Thoracic aorta (tissue), 2 donors: ENCODE measurements at places on chromosomes 4 and X.

- H3K27me3 ChIP-seq, result no peaks in the 10 kb centered on the region
- H3K36me3 ChIP-seq, result no peaks in the 10 kb centered on the region
- DNase-seq, result no peak
Observed at GRCh38 chrX:72349190-72349589, 43.5 kb upstream of the CITED1 start.

DNA sequence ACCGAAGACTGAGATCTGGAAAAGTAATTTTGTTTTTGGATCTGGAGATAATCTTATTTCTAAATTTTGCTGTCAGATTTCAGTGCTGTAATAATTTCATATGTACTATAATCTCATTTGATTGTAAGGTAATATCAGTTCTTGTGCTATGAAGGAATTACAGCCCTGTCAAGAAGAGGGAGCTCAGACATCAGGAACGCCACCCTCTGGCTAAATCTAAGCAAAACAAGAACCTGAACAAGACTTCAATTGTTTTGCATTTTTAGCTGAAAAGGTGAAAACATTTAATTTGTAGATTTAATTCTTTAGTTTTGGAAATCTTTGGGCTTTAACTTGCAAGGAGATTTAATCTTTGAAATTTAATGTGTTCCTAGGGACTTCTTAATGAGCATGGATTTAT lies 525.4 kb upstream of the HS3ST1 start:
- no peak for DNase-seq
- no peaks in the 10 kb centered on the region for H3K4me1 ChIP-seq
- no peaks in the 10 kb centered on the region for H3K36me3 ChIP-seq

GRCh38 chrX:44822601-44823000 lies 21.2 kb upstream of the DUSP21 start:
- no peak overlapping the region for H3K27ac ChIP-seq
- no peak for DNase-seq
- no peaks in the 10 kb centered on the region for H3K4me1 ChIP-seq

DNA sequence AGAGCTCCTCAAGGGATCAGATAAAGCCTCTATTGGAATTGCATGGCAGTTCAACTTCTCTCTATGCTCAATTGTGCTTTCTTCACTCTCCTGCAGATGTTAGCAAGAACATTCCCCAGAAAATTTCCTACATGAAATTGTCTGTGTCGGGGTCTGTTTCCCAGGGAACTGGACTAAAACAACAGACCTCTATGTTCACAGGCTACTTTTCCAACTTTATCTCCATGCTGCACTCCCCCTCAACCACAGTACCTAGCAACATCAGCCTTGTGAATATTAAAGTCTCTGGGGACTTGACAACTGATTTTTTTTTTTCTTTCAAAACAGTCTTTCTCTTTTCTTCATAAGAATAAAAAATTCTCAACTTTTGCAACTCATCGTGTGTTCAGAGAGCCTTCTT lies 1470.8 kb upstream of the ADGRL3 start:
- H3K4me3 ChIP-seq, result no peak overlapping the region
- no peaks in the 10 kb centered on the region for H3K36me3 ChIP-seq
- no peak for DNase-seq
- H3K4me1 ChIP-seq, result no peaks in the 10 kb centered on the region
- H3K27ac ChIP-seq, result no peak overlapping the region
- H3K27me3 ChIP-seq, result no peaks in the 10 kb centered on the region

DNA sequence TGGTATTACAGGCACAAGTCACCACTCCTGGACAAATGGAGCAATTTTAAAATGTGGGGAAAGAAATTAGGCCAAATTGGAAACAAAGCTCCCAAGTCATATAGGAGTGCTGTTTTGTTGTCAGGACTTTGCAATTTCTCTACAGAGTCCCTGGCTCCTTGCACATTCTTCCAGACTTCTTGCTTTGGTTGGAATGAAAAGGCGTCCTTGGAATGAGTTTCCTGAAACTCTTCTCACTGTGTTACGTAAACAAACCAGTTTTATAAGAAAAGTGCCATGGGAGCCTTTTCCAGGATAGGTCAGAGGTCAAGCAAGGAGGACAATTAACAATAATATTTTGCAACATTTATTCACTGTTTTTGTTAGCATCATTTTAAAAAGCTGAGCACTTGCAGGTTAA lies 32.4 kb upstream of the KIT start:
- H3K27me3 ChIP-seq, result no peaks in the 10 kb centered on the region
- no peak overlapping the region for H3K4me3 ChIP-seq

GRCh38 chrX:39067866-39068265 lies 266.6 kb downstream of the MID1IP1 start:
- H3K27me3 ChIP-seq, result no peaks in the 10 kb centered on the region
- no peak for DNase-seq
- no peak overlapping the region for H3K4me3 ChIP-seq

DNA sequence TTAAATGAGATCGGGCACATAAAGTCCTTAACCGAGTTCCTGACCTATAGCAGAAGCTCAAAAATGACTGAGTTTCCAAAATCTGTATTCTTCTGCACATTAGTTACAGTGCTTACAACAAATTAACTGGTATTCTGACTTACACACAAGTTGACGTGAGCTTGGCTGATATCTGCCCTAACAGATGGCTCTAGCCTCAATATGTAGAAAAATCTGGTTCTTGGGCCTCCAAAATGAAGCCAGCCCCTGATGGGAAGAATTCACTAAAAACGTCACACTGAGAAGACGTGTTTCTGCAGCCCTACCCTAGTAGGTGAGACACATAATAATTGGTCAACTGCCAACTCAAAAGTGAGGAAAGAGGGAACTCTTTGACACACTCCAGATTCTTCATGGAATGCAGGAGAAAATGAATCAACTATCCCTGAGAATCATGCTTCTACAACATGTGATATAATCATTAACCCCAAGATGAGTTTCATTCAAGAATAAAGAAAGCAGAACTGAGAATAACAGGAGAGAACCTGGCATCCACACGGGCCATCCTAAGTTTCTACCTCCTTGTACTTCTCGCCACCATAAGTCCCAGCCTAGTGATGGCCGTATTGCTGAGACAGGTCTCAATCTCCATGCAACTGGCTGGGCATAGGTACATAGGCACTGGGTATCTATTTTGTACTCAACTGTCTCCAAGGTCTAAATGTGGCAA lies 8.2 kb downstream of the STX18 start:
- H3K27me3 ChIP-seq, result no peaks in the 10 kb centered on the region
- no peaks in the 10 kb centered on the region for H3K36me3 ChIP-seq
- no peaks in the 10 kb centered on the region for H3K4me1 ChIP-seq

GRCh38 chrX:19886375-19886774 lies 1.0 kb downstream of the SH3KBP1 start:
- no peaks in the 10 kb centered on the region for H3K36me3 ChIP-seq
- peak overlapping the region; percentile 79 for H3K4me3 ChIP-seq
- no peaks in the 10 kb centered on the region for H3K27me3 ChIP-seq
- DNase-seq, result no peak
- H3K27ac ChIP-seq, result no peak overlapping the region
- peaks cover 6% of the 10 kb centered on the region for H3K4me1 ChIP-seq

GRCh38 chr4:149955780-149956390 lies 122.4 kb upstream of the DCLK2 start:
- no peaks in the 10 kb centered on the region for H3K27me3 ChIP-seq
- H3K36me3 ChIP-seq, result no peaks in the 10 kb centered on the region
- no peaks in the 10 kb centered on the region for H3K4me1 ChIP-seq
- DNase-seq, result no peak

GRCh38 chrX:129606918-129607317 lies 47.8 kb downstream of the APLN start:
- H3K4me1 ChIP-seq, result no peaks in the 10 kb centered on the region
- H3K27ac ChIP-seq, result no peak overlapping the region

DNA sequence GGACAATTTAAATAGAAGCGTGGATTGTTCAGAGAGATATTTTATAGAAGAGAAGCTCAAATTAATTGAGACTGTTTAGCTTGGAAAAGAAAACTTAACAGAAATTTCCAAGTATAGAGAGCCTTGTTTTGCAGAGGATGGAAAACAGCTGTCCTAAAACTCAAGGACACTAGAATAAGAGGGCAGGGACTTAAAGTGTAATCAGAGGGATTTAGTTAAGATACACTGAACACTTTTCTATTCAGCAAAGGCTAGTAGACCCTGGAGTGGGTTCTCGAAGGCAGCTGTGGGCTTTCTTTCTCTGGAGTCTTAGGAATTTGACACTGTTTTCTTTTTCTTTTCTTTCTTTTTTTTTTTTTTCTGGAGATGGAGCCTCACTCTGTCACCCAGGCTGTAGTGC lies 92.7 kb upstream of the ARX start:
- H3K27ac ChIP-seq, result no peak overlapping the region
- no peak overlapping the region for H3K4me3 ChIP-seq
- H3K4me1 ChIP-seq, result no peaks in the 10 kb centered on the region
- no peaks in the 10 kb centered on the region for H3K27me3 ChIP-seq
